Motor neuron (in vitro differentiated cells): ENCODE measurements at places on chromosomes 3 and 15. TPM values are rescaled to one million over a fixed set of nuclear protein-coding genes. Genes with fewer than 3 reads are reported as not detected.

The USP4 gene
- total RNA-seq, result 14.0 and 14.5 TPM in 2 replicates

The UBAP1L gene
- total RNA-seq, result 1.5 TPM in 2 replicates

The MELTF gene
- total RNA-seq, result 10.9 and 13.1 TPM in 2 replicates

The PIERCE2 gene
- 10.9 and 12.8 TPM in 2 replicates for total RNA-seq

GRCh38 chr3:175199961-175200360 is 340.8 kb downstream of the NAALADL2 start:
- ATAC-seq, result no peak

DNA sequence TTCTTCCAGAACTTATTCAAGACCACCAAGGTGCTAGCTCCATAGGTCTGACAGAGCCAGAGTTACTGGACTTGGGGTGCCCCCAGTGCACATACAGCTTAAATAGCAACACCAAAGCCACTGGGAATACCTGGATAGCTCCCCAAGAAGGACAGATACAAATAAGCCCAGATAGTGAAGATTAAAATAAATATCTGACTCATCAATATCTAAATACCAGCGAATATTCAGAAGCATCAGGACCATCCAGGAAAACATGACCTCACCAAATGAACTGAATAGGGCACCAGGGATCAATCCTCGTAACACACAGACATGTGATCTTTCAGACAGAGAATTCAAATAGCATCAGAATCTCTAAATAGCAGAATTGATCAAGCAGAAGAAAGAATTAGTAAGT is 931.6 kb downstream of the OTOL1 start:
- no peak for ATAC-seq
